ENCODE measurements at places on chromosomes 5 and 9.

DNA sequence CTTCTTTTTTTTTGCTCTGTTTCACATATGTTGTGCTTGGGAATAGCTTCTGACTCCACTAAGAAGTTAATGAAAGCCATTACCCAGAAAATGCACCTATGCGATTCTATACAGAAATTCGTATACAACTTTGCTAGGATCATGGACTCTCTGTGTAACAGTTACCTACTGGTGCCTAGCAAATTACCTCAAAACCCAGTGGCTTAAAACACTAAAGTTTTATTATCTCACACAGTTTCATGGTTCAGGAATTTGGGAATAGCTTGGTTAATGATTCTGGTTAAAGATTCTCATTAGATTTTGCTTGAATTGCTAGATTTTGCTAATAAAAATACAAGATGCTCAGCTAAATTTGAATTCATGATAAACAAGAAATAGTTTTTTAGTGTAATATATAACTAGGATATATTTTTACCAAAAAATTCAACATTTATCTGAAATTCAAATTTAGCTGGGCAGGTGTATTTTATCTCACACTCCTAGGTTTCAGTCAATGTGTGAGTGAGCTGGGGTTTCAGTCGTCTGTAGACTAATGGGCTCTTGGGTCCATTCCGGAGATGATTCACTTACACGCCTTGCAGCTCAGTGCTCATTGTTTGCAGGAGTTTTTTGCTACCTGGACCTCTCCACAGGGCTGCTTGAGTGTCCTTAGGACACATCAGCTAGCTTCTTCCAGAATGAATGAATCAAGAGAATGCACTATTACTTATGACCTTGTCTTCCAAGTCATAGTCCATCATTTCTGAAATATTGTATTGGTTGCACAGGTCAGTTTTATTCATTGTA lies 75.1 kb downstream of the MROH2B start:
- no peak for DNase-seq

- DNase-seq, result no peak
Measured at GRCh38 chr9:130692321-130692720, 1.3 kb upstream of the EXOSC2 start.

- no peak for DNase-seq
Measured at GRCh38 chr9:119003201-119003611, 366.0 kb downstream of the BRINP1 start.

DNA sequence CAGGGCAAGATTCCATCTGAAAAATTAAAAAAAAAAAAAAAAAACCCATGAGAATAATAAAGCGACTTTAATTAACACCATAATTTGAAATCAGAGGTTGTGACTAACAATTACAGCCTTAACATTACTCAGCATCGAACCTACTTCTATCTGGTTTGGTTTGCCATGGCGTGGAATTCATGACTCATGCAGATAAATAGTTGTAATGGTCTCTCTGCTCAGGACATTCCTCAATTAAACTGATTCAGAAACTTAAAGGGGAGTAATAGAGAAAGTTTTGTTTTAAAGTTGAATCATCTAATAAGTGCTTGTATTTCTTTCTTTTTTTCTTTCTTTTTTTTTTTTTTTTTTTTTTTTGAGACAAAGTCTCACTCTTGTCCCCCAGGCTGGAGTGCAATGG lies 135.5 kb downstream of the SPATA31D1 start:
- DNase-seq, result no peak

- DNase-seq, result no peak
Measured at GRCh38 chr5:170451747-170452365, 52.0 kb upstream of the KCNIP1 start.
